ENCODE measurements at places on chromosomes 3 and 15.

GRCh38 chr3:47425959-47426358 is 45.1 kb downstream of the PTPN23 start:
- no peak for DNase-seq

- DNase-seq = no peak
Observed at GRCh38 chr3:40309925-40310695, 603 bp downstream of the EIF1B start.

DNA sequence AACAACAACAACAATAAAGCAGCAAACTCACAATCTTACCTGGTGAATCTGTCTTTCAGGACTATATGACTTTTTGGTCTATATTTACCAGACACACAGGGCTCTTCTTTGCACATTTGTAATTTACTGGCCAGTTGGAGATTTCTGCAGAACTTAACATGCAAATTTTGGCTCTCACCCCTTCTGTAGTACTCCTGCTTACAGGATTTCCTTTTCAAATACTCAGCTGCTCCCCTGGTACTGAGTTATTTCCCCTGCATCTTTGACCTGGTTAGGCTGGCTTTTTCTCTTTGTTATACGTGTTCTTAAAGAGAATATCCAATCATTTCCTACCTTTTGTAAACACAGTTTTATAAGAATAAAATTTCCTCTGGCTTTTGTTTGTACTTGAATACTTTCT is 228.0 kb downstream of the MBNL1 start:
- DNase-seq = no peak

- DNase-seq = no peak
Observed at GRCh38 chr15:46077220-46077619, 442.4 kb downstream of the SQOR start.

DNA sequence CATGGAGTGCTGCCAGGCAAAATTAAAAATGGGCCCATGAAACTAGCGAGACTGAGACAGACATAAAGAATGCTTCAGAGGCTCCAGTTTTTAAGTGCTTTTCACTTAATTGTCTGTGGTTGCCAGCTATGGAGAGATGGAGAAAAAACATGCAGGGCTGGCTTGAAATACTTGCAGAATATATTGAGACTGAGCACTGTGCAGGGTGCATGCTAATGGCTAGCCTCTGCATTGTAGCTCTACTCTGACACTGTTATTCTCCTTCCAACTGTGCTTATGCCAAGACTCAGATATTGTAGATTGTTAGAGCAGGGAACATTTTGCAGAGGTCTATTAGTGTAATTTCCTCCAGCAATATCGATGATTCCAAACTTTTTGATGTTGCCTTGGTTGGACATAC is 735.0 kb downstream of the PDCD6IP start:
- peak; percentile 60 for DNase-seq

GRCh38 chr15:100919481-100920405 is 586 bp downstream of the LRRK1 start:
- no peak for DNase-seq

DNA sequence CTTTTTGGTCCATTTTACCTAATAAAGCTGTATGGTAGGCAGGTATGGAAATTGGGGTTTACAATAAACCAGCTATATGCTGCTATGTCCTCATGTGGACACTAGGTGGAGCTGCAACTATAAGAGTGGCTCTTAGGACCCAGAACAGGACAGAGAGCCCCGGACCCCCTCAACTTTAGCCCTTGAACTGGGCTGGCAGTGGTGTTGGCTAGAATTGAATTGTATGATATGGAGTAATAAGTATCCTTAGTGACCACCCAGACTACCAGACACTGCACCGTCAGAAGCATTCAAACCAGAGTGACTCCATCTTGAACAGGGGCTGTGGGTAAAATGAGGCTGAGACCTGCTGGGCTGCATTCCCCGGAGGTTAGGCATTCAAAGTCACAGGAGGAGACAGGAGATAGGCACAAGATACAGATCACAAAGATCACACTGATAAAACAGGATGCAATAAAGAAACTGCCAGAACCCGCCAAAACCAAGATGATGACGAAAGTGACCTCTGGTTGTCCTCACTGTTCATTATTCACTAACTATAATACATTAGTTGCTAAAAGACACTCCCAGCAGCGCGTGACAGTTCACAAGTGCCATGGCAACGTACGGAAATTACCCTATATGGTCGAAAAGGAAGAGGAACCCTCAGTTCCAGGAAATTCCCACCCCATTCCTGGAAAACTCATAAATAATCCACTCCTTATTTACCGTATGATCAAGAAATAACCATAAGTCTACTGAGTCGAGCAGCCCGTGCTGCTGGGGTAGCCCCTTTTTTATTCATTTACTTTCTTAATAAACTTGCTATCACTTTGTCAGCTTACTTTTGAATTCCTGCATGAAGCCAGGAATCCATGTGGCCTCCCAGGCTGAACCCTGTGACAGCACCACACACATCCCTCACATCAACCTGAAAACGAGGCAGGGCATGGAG is 68.7 kb upstream of the BLM start:
- DNase-seq = peak; percentile 11

- no peak for DNase-seq
Observed at GRCh38 chr15:90074023-90074422, 28.2 kb downstream of the IDH2 start.

- no peak for DNase-seq
Observed at GRCh38 chr3:42190701-42191442, 75.1 kb downstream of the CCK start.

DNA sequence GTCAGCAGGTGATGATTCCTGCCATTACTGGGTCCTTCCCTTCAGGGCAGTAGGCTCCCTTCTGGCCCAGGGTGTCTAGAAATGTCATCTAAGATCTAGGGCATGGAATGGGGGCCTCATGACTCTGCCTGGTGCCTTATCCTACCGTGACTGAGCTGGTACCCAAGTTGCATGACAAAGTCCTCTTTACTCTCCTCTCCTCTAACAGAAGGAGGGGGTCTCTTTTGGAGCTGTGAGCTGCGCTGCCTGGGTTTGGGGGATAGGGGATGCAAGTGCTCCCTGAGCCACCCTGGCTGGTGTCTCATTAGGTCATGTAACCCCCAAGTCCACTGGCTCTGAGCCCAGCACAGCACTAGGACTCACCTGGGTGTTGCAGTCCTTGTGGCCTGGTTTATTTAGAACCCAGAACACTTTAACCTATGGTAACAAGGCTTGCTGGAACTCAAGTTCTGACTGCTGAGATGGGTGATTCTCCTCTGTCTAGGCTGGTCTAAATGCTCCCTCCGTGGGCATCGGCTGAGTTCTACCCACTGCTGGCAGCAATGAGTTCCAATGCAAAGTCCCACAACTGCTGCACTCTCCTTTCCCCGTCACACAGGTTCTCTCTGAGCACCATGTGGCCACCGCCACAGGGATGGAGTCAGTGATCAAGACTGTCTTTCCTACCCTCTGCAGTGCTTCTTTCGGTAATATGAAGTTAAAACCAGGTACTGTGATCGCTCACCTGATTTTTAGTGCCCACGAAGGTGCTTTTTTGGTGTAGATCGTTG is 34.0 kb downstream of the XXYLT1 start:
- no peak for DNase-seq

DNA sequence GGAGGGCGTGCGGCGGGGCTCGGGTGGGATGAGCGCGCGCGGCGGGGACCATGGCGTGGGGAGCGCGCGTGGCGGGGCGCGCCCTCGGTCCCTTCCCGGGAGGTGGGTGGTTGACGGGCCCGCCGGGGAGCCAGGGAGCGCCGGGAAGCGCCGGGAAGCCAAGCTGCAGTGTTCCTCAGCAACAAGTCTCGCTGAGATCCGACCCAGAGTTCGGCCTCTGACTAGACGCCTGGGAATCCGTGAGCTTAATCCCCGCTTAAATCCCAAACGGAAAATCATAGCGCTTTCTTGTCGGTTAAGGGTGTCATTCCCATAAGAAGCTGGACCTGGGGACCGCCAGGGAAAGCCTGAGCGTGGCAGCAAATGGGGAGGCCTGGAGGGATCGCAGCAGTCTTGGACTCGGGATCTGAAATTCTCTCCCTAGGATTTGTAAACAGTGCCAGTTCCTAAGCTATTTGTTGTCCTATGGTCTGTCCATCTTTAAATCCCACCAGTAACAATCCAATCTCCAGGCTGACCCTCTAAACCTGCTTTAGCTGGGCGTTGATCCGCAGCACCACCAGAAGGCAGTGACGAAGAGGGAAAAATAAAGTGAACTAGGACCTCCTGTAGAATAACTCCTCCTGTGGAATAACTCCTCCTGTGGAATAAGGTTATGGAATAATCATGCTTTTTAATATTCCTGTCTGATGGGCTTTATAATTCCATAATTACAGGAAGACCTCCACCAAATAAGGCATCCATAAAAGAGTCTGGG is 570 bp upstream of the NEDD4 start:
- DNase-seq = peak; percentile 13

Data from NCI-H446 treated with DMSO at 0.1 percent for 48 hours (cell line).